ENCODE measurements at places on chromosomes 2 and 18.

GRCh38 chr18:62523631-62524439 is 1.0 kb downstream of the ZCCHC2 start:
- peak; percentile 58 for DNase-seq

DNA sequence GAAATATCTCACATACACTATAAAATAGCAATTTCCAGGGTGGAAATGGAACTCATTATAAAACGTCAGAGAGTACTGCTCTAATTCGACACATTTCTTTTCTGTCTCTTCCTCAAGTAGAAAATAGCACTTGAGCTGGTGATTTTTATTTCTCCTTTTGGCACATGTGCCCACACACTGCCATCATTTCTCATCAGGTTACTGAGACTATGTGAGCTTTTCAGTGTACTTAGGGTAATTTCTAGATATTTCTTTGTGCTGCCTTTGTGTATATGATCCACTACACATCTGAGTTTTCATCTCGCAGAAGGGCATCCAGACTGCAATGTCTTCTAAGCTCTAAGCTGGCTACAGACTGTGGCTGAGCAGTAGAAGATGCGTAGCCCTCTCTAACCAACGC is 62.1 kb upstream of the PGAP1 start:
- no peak for DNase-seq

DNA sequence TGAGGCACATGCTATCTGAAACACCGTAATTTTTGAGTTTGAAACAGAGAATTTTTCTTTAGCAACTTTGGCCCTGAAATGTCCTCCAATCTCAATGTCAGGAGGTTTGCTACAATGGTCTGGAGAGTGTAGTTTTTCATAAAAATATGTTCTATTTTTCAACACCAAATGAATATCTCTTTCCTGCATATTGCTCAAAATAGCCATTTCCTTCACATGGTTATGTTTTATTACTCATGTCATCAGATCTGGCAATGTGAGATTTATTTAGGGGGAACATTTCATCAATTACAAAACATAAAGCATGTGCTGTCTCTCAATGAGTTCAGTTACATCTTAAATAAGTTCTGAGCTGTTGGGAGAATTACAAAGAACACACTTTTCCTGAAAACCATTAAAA is 871.9 kb upstream of the FSHR start:
- DNase-seq, result no peak

DNA sequence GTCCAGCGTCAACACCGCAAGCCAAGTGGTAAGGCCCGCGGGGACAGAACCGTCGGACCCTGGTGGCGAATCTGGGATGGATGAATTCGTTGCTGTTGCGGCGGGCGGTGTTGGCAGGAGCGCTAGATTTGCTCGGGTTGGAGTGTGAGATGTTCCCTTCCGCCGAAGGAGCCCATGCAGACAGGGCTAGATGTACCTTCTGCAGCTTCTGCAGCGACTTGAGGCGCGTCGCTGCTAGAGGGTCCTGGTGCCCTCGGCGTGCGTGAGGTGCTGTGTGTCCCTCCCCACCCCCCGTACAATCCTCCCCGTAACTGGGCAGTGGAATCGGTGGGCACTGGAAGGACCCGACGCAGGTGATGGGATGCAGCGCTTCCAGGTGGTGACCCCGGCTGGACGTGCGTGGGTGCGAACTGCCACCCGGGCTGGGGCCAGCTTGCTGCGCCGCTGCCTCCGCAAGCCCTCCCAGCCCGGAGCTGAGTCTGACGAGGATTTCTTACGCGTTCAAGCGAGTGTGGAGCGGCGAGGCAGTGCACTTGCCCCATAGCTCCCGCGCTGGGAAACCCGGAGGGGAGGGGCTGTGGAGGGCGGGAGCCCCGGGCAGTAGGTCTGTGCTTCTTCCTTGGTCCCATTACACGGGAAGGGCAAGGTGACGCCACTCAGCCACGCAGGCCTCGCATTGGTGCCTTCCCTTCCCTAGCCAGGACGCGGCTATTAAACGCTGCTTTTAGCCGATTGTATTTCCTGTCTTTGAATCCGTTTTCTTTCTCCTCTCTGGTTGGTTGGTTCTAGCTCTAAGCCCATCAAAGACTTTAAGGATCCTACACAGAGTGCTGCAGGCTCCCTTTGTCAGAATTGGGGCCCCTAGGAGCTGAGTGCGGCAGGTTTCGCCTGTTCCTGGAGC is 34.2 kb downstream of the CHRNA1 start:
- DNase-seq, result peak; percentile 4

DNA sequence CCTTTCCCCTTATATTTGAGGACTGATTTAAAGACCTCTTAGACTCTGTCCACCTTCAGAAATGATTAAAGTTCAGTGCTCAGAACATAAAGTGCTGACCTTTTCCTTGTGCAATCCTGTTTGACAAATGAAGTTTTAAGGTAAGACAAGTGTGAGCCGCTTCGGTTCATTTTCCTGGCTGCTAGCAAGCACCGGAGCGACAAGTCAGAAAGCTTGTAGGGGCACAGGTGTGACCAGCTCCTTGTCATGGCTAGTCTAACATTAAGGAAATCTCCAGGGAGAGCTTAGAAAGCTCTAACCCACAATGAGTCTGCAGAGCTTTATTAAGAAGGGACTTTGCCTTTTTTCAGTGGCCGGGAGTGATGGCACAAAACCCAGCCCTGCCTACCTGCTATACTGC is 2.3 kb upstream of the NCKAP5 start:
- no peak for DNase-seq

DNA sequence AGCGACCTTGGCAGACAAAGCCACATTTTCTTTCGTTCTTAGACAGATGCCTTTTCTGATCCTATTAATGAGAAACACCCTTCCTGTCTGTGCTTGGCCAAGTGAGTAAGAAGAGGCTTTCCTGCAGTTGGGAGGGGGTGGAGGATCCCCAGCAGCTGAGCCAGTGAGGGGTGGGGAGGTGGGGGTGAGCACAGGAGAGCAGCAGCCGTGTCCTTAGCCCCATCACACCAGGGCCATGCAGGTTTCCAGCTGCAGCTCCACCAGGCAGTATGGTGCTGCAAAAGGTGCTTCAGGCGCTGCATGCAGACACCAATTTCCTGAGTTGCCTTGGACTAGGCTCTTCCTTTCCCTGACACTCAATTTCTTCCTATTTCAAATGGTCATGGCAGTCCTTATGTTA is 123.3 kb upstream of the SIX2 start:
- no peak for DNase-seq

- peak; percentile 21 for DNase-seq
Observed at GRCh38 chr2:102417946-102418345, 5.0 kb upstream of the IL18RAP start.

DNA sequence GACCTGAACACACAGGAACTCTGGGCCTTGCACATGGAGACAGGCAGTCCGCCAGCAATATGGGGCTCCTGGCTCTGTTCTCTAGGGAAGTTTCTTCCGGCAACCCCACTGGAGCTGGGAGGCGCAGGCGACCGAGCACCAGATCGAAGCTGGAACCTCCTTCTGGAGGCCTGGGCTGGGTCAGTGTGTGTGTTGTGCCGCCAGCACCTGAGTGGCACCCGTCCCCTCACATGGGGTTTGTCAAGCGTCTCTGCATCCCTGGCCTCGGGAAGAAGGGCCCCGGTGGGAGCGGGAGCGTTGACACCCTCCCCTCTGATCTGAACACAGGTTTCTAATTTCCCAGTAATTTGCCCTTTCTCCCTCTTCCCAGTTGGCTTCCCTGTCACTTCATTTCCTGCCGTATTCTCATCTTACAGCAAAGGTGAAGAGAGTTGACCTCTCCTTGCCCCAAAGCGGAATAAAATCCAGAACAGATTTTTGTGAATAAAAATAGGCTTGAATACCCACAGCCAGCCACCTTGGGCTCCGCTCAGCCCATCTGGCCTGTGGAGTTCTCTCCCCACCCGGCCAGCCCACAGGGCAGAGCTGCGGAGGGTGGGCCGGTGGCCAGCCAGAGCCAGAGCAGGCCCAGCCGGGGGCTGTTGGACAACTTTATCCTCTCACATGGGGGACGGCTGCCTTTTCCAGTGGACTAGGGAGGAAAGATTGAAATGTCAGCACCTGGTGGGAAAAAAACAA is 85.9 kb downstream of the APOB start:
- no peak for DNase-seq

- DNase-seq, result no peak
Observed at GRCh38 chr2:54289917-54290316, 33.9 kb upstream of the TSPYL6 start.

- no peak for DNase-seq
Observed at GRCh38 chr18:39555496-39555895, 1989.9 kb upstream of the CELF4 start.

DNA sequence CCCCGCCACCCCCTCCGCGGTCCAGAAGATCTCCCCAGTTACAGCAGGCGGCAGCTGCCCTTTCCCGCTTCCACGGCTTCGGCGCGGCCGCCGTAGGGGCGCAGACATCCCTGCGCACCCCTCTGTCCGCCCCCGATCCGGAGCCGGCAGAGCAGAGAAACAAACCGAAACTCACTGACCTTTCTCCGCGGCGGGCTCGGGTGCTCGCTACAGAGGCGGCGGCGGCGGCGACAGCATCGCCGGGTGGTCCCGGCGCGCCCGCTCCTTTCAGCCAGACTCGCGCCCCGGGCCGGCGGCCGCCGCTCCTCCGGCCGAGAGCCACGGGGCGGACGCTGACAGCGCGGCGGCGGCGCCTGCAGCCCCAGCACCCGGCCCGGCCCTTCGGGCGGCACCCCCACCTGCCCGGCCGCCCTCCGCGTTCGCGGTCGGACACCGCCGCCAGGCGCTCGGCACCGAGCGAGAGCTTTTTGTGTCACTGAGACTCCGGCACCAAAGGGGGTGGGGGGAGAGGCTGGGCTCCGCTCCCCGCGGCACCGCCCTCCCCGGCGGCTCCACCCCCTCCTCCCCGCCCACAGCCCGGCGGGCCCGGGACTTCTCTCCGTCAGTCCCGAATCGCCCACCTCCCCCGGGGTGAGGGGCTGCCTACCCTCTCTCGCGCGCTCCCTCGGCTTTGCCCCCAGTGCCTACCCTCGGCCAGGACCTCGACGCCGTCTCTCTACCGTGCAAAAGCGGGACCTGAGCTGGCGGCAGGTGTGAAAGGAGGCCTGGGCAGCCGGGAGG is 1.4 kb upstream of the RNF152 start:
- DNase-seq, result peak; percentile 65

DNA sequence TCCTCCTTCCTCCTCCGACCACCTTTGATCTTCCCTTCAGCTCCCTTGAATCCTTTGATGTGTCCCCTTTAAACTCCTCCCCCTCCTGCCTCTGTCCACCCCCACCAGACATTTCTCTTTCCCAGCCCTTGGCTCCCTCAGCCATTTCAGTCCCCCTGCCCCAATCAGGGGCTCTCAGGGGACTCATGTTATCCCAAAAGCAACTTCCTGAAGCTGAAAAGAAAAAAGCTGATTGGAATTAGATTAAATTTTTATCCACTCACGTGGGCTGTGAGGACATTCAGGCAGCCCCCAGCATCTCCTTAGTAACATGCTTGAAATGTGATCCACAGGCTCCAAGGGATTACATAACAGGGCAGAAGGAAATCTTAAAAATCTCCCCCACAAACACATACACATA is 81.3 kb downstream of the NEURL3 start:
- DNase-seq, result no peak

DNA sequence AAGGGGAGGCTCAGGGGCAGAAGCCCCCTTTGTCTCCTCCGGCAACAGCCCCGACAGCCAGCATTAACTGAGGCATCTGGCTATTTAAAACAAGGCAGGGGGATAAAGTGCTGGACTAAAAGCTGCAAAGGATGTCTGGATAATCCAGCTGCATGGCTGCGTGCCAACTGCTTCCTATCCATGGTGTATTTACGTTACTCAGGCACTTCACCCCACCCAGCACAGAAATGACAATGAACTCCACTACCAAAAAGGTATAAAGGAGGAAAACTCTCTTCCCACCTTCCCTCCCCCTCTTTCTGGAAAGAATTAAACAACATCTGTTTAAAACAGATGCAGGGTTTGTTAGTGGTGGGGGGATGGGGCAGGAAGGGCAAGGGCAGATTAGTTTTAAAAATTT is 82.5 kb downstream of the SPRED2 start:
- peak; percentile 81 for DNase-seq

- no peak for DNase-seq
Observed at GRCh38 chr18:7740821-7741220, 173.7 kb downstream of the PTPRM start.

- DNase-seq, result peak; percentile 89
Observed at GRCh38 chr2:38076152-38076709, 280 bp upstream of the CYP1B1 start.

DNA sequence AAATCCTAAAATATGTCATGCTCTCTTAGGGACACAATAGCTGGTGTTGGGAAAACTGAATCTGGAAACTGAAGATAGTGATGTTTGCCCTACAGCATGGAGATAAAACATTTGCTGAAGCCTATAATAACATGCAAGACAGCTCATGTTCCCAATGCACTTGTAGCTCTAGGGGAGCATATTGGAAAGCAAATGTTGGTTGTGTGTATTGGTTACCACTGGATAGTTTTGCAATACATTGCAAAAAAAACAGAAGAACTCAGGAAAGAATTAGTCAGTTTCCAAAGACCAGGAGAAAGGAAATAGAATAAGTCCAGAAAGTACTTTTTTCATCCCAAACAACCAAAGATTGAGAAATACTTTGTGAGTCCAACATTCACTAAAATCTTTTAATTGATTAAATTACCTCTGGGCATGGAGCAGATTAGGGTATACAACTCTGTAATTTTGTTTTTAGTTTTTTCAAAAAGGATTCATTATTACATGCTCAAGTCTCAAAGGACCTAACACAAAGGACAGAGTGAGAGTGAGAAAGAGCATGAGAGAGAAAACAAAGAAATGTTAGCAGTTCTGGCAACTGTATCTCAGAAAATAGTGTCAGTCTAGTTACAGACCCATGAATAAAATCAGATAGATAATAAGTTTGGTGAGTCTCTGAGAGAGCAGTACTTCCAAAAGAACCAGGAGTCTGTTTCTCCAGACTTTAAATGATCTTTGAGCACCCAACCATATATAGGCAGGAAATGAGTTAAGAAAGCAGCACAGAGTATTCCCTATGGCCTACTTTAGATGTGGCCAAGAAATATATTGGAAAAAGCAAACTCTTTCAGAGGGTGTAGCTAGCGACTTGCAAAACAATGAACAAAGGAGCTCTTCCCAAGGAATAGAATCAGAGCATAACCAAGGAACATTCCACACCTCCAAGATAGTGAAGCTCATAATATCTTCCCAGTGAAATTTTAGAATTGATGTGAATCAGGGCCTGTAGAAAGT is 36.6 kb upstream of the COL3A1 start:
- DNase-seq, result no peak

DNA sequence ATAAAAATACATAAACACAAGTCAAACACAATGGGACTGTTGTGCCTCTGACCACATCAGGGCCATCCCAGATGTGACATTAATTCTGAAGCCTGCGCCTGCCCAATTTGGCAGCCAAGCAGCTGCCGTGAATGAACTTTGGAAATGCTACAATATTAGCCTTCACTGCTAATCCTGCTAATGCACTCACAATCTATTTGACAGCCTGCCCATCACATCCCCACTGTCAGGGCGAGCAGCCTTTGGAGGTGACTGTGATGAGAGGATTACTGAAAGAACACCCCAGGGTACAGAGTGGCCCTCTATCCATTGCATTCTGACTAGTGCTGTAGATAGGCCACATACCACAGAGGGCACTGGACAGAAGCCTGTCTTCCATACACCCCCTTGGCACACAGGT is 21.6 kb downstream of the OSR1 start:
- no peak for DNase-seq

GRCh38 chr18:79902640-79903039 is 48.8 kb downstream of the SLC66A2 start:
- no peak for DNase-seq

Measured in hematopoietic multipotent progenitor cell treated with erythropoietin and hydrocortisone succinate and interleukin-3 and kit ligand, for 6 days (in vitro differentiated cells).